ENCODE measurements at places on chromosomes 16 and 17. TPM values are rescaled to one million over a fixed set of nuclear protein-coding genes. Genes with fewer than 3 reads are reported as not detected.

The SLX1A gene
- total RNA-seq, result 45.4 TPM

The NDRG4 gene
- total RNA-seq, result 2.0 TPM

The SMIM36 gene
- not detected for total RNA-seq

The RNF151 gene
- total RNA-seq, result not detected

The LGALS9 gene
- not detected for total RNA-seq

The TPSD1 gene
- not detected for total RNA-seq

The ITGA2B gene
- 0.23 TPM for total RNA-seq

The DNAAF1 gene
- not detected for total RNA-seq

The BCAR1 gene
- 93.0 TPM for total RNA-seq

The CRYBA1 gene
- not detected for total RNA-seq

The HNF1B gene
- not detected for total RNA-seq

The ABCC11 gene
- total RNA-seq, result 0.04 TPM

The OR1F1 gene
- not detected for total RNA-seq

The HEATR9 gene
- not detected for total RNA-seq

The TEX2 gene
- total RNA-seq, result 31.6 TPM

Measured in hair follicular keratinocyte (primary cell).